Heart left ventricle (tissue), 16 donors: ENCODE measurements at places on chromosomes 4 and X.

GRCh38 chrX:23952984-23953907, 45.4 kb downstream of the CXorf58 start:
- no peak for DNase-seq

GRCh38 chr4:185370268-185370949, 25.3 kb downstream of the LRP2BP start:
- no peak for DNase-seq

- no peak for DNase-seq
These were observed 28.1 kb downstream of the ZAR1 start for GRCh38 chr4:48518143-48518542.

GRCh38 chr4:3179126-3179706, 69.7 kb upstream of the MSANTD1 start:
- no peak for DNase-seq

DNA sequence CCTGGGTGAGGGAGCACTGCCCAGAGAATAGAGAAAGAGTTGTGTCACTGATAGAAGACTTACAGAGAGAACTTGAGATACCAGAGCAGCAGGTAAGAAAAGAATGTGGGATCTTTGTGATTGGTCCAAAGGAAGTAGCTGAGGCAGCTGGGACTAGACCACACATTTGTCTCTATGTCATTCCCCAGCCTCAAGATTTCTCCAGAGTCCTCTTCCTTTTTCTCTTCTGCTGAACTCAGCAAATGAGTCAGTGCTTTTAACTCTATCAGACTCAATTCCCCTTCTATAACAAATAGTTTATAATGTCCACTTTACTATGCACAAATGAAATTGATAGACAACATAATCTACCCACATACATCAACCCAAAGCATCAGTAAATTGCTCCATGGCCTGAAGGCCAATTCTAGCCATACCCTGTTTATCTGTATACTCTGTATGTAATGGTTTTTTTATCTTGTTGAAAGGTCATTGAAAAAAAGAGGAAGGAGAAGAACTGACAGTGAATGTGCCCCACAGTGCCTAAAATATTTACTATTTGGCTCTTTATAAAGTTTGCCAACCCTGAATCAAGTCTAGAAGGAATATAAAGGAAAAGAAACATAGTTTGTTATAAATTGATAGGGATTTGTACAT, 38.2 kb downstream of the ETDC start:
- no peak for DNase-seq

GRCh38 chr4:72323227-72323626, 245.8 kb downstream of the ADAMTS3 start:
- no peak for DNase-seq

GRCh38 chrX:117538178-117539089, 578.2 kb downstream of the KLHL13 start:
- DNase-seq = no peak

- DNase-seq = no peak
These were observed 169.3 kb downstream of the PPARGC1A start for GRCh38 chr4:23720556-23720955.

DNA sequence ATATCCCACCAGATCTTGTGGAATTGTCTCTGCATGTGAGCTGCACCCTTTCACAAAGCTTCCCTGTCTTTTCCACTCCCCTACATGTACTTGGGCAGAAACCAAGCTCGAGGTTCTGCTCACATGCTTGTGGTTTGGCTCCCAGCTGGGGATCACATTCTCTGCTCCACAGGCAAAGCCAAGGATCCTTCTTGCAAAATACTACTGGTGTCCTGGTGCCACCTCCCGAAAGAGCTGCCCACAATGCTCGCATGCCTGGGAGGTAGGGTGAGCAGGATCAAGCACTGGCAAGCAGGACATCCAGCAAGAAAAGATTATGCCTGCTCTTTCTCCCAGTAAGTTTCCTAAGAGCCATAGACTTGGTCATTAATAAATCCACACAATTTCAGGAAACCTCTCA, 45.1 kb upstream of the PPARGC1A start:
- peak; percentile 64 for DNase-seq

DNA sequence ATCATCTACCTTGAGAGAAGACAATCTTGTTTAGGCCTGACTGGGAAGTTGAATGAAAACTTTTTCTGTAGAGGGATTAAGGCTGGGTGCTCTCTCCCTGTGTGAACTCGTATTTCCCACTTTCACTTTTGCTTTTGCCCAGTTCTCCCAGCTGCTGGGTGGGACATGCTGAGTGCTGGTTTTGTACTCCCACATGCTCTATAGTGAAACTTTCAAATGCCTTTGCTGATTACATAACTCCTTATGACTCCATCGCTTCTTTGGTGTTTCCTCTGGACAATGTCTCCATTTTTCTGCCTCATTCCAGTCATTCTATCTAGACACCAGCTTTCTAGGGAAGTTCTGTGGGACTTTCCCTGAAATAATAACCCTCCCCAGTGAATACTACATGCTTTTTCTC, 100.5 kb downstream of the CLNK start:
- peak; percentile 35 for DNase-seq

DNA sequence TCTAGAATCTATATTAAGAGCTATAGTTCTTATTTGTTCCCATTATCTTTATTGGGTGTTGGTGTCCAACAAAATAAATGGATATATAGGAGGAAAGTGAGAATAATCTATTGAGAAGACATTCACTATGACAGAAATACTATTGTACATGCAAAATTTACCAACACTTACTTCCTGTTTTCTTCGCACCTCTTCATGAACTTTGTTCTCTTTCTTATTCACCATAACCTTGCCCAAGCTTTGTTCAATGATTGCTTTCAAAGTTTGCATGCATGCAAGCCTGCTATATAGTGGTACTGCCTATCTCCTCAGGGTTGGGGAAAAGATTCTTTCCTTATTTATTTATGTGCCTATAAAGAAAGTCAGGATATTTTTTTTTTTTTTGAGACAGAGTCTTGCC, 176.4 kb upstream of the JADE1 start:
- no peak for DNase-seq

GRCh38 chr4:37446016-37446415, 201.5 kb downstream of the NWD2 start:
- no peak for DNase-seq

DNA sequence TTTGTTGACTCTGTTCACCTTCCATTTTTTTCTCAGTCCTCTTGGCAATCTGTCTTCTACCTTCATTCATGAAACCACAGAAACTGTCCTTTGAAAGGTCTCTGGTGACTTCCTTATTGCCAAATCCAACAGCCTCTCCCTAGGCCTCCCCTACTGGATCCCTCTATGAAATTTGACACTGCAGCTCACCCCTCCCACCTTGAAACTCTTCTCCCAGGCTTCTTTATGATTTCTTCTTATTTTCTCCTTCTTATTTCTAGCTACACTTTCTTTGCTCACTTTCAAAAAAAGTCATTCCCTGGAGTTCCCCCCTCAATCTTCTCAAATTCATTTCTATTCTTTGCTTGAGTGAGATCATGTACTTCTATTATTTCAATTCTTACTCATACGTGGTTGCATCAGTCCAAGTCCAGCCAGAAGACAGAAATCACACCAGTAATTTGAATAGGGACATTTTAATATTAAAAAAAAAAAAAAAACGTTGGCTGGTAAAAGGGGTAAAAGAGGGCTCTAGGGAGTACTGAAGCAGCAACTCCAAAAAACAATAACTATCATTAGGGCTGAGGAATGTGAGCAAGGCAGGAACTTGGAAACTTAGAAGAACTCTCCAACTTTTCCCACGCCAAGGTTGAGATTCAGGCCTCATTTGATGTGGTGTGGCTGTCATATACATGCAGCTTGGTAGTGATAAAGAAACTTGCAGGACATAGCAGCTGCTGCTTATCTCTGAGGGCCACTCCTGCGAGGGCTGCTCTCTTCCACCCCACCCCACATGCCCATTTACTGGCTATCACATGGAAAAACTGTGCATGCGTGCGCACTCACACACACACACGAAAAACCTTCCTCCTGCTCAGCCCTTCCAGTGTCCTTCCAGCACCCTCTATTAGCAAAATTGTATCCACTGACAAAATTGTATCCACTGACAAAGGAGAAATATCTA, 169.8 kb upstream of the GALNT7 start:
- DNase-seq = no peak

GRCh38 chrX:74178536-74178935, 125.4 kb upstream of the ZCCHC13 start:
- no peak for DNase-seq

GRCh38 chr4:139700568-139700967, 34.9 kb downstream of the MGST2 start:
- no peak for DNase-seq

GRCh38 chr4:97752599-97752998, 390.7 kb downstream of the STPG2 start:
- no peak for DNase-seq

DNA sequence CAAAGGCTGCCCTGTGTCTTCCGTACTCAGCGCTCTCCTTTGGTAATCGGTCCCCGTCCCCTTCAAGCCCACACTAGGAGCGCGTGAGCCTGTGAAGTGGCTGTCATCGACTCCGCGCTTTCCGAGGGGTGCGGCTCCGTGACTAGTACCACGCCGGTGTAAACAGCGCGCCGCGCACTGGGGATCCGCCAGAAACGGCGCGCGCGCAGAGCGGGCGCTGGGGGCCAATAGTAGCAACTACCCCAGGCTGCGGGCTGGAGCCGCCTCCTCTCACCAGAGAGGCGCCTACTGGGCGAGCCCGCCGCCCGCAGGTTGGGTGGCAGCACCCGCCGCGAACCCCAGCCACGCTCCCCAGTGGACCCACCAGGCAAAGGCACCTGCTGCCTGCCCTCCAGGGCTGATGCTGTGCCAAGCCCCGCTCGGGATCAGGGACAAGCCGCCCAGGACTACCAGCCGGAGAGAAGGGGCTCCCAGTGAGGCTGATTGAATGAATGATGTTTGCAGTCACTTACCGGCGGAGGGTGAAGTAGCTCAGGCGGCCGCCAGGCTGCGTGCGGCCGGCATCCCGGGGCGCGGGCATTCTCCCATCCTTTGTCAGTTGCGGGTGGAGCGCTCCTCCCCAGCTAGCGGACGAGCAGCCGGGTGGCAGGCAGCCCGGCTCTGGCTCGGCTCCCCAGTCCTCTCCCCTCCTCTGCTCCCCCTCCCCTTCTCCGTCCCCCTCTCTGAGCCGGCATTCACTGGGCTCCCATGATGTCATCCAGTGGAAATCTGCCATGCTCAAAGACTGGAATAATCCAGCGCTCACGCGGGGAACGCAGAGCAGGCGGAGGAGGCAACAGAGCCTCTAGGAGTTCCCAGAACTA, 370.3 kb upstream of the SMIM31 start:
- DNase-seq = peak; percentile 35

DNA sequence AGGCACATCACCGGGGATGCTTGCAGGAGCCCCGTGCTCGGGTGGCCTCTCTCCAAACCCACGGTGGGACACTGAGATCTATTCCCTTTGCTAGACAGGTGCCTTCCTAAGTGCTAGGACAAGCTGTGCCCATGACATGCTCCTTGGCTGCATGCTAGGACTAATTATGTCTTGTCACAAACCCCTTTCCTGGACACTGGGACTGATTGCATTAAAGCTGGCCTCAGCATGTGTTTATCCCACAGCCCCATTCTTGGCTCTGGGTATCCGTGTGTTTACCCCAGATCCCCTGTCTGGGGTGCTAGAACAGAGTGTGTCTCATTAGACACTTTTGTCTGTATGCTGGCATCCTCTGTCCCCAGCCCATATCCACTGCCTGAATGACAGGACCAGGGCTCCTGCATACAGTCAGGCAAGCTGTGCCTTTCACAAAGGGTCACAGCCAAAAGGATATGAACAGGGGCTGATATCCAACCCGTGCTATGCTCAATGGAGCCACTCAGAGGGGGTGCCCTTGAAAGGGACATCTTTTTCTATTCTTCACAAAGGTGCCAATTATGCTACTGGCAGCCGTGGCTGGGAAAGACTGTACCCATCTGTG, 9.2 kb upstream of the IQSEC2 start:
- DNase-seq = no peak

DNA sequence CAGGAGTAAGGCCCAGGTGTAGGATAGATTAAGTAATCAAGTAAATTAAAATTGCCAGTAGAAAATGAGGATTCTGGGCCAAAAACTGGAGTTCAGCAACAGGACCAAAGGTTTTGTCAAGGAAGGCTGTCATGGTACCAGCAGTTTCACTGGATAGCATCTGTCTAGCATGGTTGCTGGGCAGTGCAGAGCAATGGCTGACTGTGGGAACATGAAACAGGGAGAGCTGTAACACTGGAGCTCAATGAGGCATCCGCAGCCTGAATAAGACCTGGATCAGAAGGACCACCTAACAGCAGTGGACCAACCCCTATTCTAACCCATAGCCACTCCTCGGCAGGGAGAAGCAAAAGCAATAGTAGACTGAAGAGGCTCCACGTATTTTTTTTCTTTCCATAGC, 132.4 kb downstream of the ATOH1 start:
- DNase-seq = no peak

DNA sequence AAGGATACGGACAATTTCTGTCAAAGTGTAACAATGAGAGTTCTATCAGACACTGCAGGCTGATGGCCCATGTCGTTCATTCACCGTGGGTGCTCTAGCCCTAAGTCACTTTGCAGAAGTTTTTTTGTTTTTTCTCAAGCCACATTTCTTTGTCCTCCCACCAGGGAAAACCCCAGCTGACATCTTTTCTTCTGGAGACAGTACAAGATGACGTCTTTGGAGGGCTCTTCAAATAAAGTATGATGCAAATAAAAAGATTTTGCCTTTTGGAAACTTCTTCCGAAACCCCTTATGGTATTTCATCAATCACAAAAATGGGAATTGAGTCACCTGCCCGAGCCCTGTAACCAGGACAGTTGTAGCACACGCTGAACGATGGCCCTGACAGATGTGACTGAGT, 73.2 kb downstream of the TRAPPC11 start:
- DNase-seq = no peak

GRCh38 chrX:46551494-46552128, 6.4 kb upstream of the ZNF674 start:
- no peak for DNase-seq

DNA sequence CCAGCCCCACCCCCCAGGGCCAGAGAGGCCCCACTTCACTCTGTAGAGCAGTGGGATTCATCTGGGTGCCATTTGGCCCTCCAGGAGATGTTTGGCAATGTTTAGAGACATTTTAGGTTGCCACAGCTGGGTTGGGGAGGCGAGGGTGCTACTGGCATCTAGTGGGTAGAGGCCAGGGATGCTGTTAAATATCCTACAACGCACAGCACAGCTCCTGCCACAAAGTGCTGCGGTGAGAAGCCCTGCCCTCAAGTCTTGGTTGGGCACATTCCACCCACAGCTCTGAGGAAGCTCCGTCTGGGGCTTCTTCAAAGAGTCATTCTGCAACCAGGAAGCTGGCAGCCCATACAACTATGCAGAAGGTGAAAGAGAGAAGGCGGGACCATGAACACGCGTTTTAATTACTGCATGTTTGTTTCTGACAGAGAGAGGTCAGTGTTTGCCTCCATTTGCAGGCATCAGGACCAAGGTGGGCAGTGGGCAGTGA, 48.1 kb upstream of the FAM9C start:
- DNase-seq = peak; percentile 32

DNA sequence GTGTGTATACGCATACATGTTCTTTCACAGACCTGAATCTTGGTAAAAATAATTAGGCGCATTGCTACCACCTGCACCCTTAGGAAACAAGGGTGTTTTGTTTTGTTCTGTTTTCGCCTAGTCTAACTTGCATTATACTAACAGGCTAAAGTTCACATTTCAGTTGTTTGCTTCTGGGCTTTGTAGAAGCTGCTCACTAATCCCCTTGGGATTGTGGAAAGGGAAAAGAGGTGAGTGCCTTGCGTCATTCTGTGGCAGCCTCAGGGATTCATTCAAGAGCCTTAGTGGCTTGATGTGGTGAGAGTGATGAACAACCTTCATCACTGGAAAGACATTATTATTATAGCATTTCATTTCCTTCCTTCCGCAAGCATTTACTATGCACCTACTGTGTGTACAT, 331.1 kb downstream of the ADGRL3 start:
- no peak for DNase-seq

GRCh38 chr4:24174602-24175001, 284.8 kb upstream of the PPARGC1A start:
- DNase-seq = no peak
